SJCRH30 (cell line): ENCODE measurements at places on chromosomes 2 and 18. TPM values are rescaled to one million over a fixed set of nuclear protein-coding genes. Genes with fewer than 3 reads are reported as not detected.

The SERPINB13 gene
- not detected in 2 replicates for total RNA-seq

The ITPRIPL1 gene
- 26.4 and 27.1 TPM in 2 replicates for total RNA-seq

The TTN gene
- total RNA-seq, result 26.2 and 35.0 TPM in 2 replicates

The MAB21L4 gene
- total RNA-seq, result 0.66 and 1.0 TPM in 2 replicates

The ECEL1 gene
- total RNA-seq, result not detected in 2 replicates

The MLPH gene
- total RNA-seq, result 0.14 TPM in 1 of 2 replicates, not detected in the other

The NFATC1 gene
- total RNA-seq, result 4.9 and 5.7 TPM in 2 replicates

The ERBB4 gene
- 0.73 and 3.0 TPM in 2 replicates for total RNA-seq

The C2orf78 gene
- not detected in 2 replicates for total RNA-seq

The SLC9A4 gene
- total RNA-seq, result 0.04 TPM in 1 of 2 replicates, not detected in the other

The ATOH8 gene
- total RNA-seq, result 98.9 and 107 TPM in 2 replicates
